CD4-positive, alpha-beta T cell (primary cell): ENCODE measurements at places on chromosomes 5 and 9. TPM values are rescaled to one million over a fixed set of nuclear protein-coding genes. Genes with fewer than 3 reads are reported as not detected.

GRCh38 chr5:104353371-104353770 is 790.8 kb upstream of the NUDT12 start:
- H3K4me3 ChIP-seq: no peak overlapping the region
- no peak overlapping the region for H3K27ac ChIP-seq
- no peaks in the 10 kb centered on the region for H3K27me3 ChIP-seq
- H3K4me1 ChIP-seq: no peaks in the 10 kb centered on the region
- H3K36me3 ChIP-seq: no peaks in the 10 kb centered on the region

GRCh38 chr5:133274597-133274935 is 222.8 kb downstream of the HSPA4 start:
- H3K27me3 ChIP-seq: no peaks in the 10 kb centered on the region
- no peak overlapping the region for H3K27ac ChIP-seq
- H3K36me3 ChIP-seq: no peaks in the 10 kb centered on the region
- no peak for DNase-seq
- H3K4me3 ChIP-seq: no peak overlapping the region

- no peak for DNase-seq
- no peaks in the 10 kb centered on the region for H3K27me3 ChIP-seq
- H3K4me1 ChIP-seq: no peaks in the 10 kb centered on the region
- no peak overlapping the region for H3K4me3 ChIP-seq
Measured at GRCh38 chr5:106397700-106398099, 1273.0 kb downstream of the EFNA5 start.

GRCh38 chr9:627336-627970 is 214.0 kb upstream of the DMRT1 start:
- no peak overlapping the region for H3K27ac ChIP-seq
- peaks cover 7% of the 10 kb centered on the region for H3K4me1 ChIP-seq
- H3K27me3 ChIP-seq: no peaks in the 10 kb centered on the region
- no peaks in the 10 kb centered on the region for H3K36me3 ChIP-seq
- no peak for DNase-seq
- no peak overlapping the region for H3K4me3 ChIP-seq

DNA sequence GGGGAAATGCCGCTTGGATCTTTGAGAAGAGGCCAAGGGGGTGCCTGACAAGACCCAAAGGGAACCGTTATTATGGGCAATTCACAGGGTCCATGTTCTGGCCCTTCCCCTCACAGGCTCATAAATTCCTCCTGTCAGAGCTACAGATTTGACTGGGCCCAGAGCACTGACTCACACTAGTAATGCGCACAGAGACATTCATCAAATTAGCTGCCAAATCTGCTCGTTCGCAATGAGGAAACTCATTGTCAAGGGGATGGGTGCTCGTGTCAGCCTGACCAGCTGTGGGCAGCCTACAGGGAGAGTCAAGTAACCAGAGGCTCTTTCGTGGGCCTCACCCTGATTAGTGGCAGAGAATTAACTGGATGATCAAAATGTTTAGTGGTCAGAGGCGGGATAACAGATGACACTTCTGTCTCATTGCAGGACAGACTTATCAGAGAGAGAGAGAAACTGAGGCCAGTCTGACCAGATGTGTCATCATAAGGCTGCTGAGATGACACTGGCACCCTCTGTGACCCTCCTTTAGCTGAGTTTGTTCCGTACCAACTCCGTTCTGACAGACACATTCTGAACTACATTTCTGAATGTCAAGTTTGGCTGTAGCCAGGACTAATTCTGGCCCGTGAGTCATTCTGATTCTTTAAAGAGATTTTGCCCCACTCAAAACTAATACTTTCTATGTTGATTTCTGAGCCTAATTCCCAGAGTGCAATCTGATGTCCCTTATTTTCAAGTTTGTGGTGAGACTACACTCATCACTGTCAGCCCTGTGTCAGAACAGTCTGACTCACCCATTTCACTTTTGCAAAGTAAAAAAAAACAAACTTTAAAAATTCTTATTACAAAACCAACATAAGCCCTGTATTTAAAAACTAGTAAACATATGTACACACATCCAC is 377.1 kb downstream of the ACTL7B start:
- H3K4me3 ChIP-seq: no peak overlapping the region
- no peaks in the 10 kb centered on the region for H3K36me3 ChIP-seq
- DNase-seq: no peak

GRCh38 chr9:89484475-89485404 is 13.2 kb downstream of the SEMA4D start:
- H3K4me3 ChIP-seq: peak overlapping the region; percentile 72
- peaks cover 77% of the 10 kb centered on the region for H3K4me1 ChIP-seq
- peak overlapping the region; percentile 37 for H3K27ac ChIP-seq
- DNase-seq: no peak
- H3K36me3 ChIP-seq: peaks cover 21% of the 10 kb centered on the region

GRCh38 chr9:112038017-112038408 is 137.1 kb downstream of the SUSD1 start:
- DNase-seq: no peak
- H3K4me3 ChIP-seq: peak overlapping the region; percentile 9
- H3K4me1 ChIP-seq: peaks cover 54% of the 10 kb centered on the region
- H3K36me3 ChIP-seq: peaks cover 7% of the 10 kb centered on the region
- H3K27me3 ChIP-seq: no peaks in the 10 kb centered on the region
- no peak overlapping the region for H3K27ac ChIP-seq

DNA sequence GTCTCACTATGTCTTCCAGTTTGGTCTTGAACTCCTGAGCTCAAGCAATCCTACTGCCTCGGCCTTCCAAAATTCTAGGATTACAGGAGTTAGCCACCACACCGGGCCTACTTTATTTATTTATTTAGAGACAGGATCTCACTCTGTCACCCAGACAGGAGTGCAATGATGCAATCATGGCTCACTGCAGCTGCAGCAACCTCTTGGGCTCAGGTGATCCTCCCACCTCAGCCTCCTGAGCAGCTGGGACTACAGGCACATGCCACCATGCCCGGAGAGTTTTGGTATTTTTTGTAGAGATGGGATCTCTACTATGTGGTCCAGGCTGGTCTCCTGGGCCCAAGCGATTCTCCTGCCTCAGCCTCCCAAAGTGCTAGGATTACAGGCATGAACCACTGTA is 32.8 kb downstream of the PHAX start:
- no peak for DNase-seq
- no peaks in the 10 kb centered on the region for H3K27me3 ChIP-seq
- H3K27ac ChIP-seq: no peak overlapping the region
- H3K4me1 ChIP-seq: no peaks in the 10 kb centered on the region
- no peaks in the 10 kb centered on the region for H3K36me3 ChIP-seq
- no peak overlapping the region for H3K4me3 ChIP-seq

- H3K27me3 ChIP-seq: no peaks in the 10 kb centered on the region
- no peak for DNase-seq
- no peak overlapping the region for H3K4me3 ChIP-seq
- H3K27ac ChIP-seq: no peak overlapping the region
- H3K4me1 ChIP-seq: no peaks in the 10 kb centered on the region
Measured at GRCh38 chr5:153147891-153148623, 342.4 kb upstream of the GRIA1 start.

SLC36A2 gene
- total RNA-seq: not detected

PDE6A gene
- not detected for total RNA-seq

SPATA31A3 gene
- total RNA-seq: not detected

RXFP3 gene
- total RNA-seq: not detected

OXCT1 gene
- total RNA-seq: 14.7 TPM
